Activated CD4-positive, alpha-beta T cell treated with anti-CD3 and anti-CD28 coated beads, Interleukin-2, amount 10 ng/mL, durations not matched to agents 7 days and 5 days (primary cell): ENCODE measurements at places on chromosomes 7 and 10.
A peak's percentile ranks its signal among the peaks of the same experiment; 100 is the strongest.

DNA sequence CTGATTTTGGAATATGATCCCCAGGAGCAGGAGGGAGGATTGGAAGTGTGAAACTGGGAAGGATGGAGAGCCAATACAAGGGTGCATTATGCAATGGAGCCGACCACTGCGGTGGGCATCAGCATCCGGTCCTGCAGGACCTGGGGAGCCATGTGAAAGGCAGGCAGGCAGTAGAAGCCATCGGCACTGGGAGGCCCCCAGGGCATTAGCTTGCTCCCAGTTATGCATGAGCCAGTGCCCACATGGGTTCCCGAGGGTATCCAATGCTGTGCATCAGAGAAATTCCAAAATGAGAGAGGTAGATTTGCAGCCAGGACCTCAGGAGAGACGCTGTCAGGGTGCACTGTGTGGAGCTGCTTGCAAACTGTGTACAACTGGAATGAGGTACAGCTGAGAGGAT, 8.7 kb upstream of the KCP start:
- H3K4me3 ChIP-seq = no peak overlapping the region
- peaks cover 3% of the 10 kb centered on the region for H3K4me1 ChIP-seq
- no peak for DNase-seq
- no peak overlapping the region for H3K27ac ChIP-seq
- no peaks in the 10 kb centered on the region for H3K36me3 ChIP-seq
- H3K27me3 ChIP-seq = peaks cover 56% of the 10 kb centered on the region

DNA sequence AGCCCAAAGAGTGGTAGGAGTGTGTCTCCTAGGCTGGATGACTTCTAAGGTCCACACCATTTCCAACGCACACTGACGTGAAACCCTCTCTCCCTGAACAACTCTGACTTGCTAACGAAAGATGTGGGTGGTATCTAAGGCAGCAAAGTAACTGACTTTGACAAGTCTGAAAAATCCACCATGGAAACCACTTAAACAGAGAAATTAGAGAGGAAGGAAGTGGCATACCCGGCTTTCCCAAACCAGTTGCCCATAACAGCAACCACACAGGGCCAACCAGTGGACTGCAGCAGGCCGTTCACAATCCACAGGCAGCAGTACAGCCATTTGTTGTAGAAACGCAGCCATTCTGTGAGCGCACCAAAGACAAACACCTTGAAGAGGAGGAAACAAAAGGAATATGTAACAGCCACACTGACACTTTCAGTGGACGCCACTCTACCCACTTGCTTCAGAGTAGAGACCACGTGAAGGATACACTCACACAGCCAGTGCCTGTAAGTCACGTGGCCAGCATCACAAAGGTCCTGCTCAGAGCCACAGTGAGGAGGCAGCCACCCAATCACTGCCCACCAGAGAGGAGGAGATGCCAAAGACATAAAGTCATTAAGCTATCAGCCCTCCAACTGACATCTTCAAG, 39.8 kb downstream of the SLC37A3 start:
- H3K4me3 ChIP-seq = peak overlapping the region; percentile 72
- H3K27me3 ChIP-seq = no peaks in the 10 kb centered on the region
- H3K27ac ChIP-seq = peak overlapping the region; percentile 99
- peaks cover 44% of the 10 kb centered on the region for H3K36me3 ChIP-seq

- H3K4me1 ChIP-seq = peaks cover 73% of the 10 kb centered on the region
- H3K4me3 ChIP-seq = no peak overlapping the region
- H3K27me3 ChIP-seq = no peaks in the 10 kb centered on the region
Measured at GRCh38 chr7:148723846-148724245, 25.1 kb downstream of the CUL1 start.

DNA sequence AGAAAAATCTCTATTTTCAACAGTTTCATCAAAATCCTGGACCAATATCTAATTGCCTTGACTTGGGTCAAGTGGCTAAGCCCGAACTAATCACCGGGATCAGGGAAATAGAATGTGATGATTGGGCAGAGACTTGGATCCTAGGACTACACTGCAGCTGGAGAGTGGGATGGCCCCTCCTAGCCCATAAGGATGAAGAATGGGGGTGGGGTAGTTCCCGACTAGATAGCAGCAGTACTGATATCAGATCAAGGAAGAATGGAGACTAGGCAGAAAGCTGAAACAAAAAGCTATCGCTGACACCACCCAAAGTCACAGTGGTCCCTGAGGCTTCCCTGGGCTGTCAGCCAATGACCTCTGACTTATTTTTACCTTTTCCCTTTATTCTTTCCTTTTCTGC, 160.4 kb upstream of the PHYHIPL start:
- H3K4me3 ChIP-seq = no peak overlapping the region
- DNase-seq = no peak
- H3K27ac ChIP-seq = no peak overlapping the region
- H3K36me3 ChIP-seq = no peaks in the 10 kb centered on the region
- H3K4me1 ChIP-seq = no peaks in the 10 kb centered on the region
- no peaks in the 10 kb centered on the region for H3K27me3 ChIP-seq

DNA sequence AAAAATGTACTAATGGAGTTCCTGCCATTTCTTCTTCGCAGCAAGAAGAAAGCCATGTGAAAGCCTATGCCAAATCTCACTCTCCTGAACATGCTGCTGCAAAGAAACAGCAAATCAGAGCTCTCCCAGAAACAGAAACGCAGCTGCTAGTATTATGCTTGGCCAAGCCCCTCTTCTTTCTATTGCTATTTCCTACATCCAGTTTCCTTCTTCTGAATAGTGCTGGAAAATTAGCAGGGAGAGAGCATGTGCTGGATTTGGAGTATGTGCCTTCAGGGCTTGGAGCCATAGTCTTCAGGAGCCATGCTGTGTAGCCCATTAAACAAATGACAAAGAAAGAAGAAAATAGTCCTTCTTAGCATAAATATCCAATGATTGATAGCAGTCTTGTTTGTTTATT, 852.0 kb upstream of the PHF14 start:
- no peak for DNase-seq
- H3K27ac ChIP-seq = no peak overlapping the region
- no peaks in the 10 kb centered on the region for H3K27me3 ChIP-seq

DNA sequence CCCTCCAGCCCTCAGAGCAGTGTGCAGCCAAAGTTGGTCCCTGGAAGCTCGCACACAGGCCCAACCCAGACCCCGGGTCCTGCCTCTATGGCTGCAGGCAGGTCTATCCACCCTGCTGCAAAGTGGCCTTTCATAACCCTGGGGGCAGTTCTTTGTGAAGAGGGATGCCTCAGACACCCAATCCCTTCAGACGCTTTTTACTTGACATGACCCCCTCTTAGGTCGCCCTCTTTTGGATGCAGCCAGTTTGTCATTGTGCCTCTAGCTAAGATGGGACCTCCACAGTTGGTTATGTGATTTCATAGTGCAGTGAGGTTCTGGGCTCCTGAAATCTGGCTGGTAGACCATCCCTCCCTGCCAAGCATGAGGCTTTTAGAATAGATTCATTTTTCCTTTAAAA, 27.3 kb downstream of the SMKR1 start:
- no peaks in the 10 kb centered on the region for H3K36me3 ChIP-seq
- no peak for DNase-seq
- no peak overlapping the region for H3K27ac ChIP-seq
- no peak overlapping the region for H3K4me3 ChIP-seq
- H3K27me3 ChIP-seq = no peaks in the 10 kb centered on the region

GRCh38 chr10:52194191-52194590, 119.9 kb upstream of the DKK1 start:
- no peak overlapping the region for H3K27ac ChIP-seq
- no peak overlapping the region for H3K4me3 ChIP-seq
- no peaks in the 10 kb centered on the region for H3K4me1 ChIP-seq
